Activated CD8-positive, alpha-beta memory T cell treated with anti-CD3 and anti-CD28 coated beads for 48 hours (primary cell): ENCODE measurements at places on chromosomes 4 and X.

DNA sequence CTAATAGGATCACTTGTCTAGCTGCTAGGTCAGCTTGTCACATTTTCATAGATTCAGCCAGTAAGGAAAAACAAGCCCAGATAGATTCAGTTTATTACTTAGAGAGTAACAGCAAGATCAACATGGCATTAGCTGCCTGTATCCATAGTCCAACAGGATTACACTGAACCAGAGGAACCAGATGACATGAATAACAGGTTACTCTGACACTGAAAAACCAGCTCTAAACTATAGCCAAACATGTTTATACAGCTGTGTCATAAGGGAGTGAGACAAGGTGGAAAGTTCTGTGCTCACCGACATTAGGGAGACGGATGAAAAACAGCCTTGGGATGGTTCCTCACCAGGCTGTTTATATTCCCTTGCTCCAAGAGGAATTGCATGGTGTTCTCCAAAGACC, 102.9 kb upstream of the EOLA2 start:
- DNase-seq, result no peak

- DNase-seq, result no peak
These were observed 241.2 kb upstream of the CTSO start for GRCh38 chr4:156194896-156195295.

DNA sequence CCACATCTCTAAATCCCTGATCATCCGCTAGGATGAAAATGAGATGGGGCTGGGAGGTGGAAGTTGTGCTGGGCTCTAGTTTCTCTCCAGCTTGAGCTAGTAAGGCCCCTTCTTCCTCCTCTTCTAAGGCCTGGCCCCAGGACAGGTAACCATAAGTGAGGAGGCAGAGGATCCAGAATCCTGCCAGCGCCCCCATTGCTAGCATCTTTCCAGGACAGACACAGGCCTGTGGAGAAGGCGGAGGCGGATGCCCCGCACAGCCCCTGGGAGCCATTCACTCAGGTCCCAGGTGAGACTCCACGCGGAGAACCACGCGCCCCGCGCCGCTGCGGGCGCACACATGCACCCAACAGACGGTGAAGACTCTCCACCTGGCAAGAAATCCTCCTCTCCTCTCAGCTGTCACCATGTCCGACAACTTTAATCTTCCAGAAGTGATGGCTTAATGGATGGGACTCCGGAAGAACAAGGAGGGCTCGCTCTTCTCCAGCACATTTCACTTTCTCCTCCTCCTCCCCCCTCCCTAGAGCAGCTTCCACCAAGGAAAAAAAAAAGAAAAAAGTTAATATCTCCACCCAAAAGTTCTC, 793 bp downstream of the ARSJ start:
- DNase-seq, result no peak

- no peak for DNase-seq
These were observed 20.1 kb downstream of the GPR143 start for GRCh38 chrX:9745417-9746115.

GRCh38 chr4:109465069-109465468, 31.5 kb downstream of the SEC24B start:
- no peak for DNase-seq

DNA sequence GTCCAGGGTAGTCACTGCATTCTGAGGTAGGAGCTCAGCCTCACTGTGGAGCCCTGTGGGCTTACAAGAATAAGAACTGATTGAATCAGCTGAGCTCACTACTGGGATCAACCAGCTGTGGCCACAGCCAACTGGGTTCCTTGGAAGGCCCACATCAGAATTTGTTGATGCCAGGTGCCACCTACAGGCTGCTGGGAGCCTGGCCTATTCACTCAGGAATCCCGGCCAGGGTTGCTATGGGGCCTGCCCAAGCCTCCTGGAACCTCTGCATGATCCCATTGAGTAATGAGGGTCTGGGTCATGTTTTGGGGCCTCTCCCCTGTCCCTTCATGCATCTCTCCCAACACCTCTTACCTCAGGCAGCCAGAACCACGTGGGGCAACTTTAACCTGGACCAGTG, 53.9 kb upstream of the KIAA1210 start:
- DNase-seq, result no peak

DNA sequence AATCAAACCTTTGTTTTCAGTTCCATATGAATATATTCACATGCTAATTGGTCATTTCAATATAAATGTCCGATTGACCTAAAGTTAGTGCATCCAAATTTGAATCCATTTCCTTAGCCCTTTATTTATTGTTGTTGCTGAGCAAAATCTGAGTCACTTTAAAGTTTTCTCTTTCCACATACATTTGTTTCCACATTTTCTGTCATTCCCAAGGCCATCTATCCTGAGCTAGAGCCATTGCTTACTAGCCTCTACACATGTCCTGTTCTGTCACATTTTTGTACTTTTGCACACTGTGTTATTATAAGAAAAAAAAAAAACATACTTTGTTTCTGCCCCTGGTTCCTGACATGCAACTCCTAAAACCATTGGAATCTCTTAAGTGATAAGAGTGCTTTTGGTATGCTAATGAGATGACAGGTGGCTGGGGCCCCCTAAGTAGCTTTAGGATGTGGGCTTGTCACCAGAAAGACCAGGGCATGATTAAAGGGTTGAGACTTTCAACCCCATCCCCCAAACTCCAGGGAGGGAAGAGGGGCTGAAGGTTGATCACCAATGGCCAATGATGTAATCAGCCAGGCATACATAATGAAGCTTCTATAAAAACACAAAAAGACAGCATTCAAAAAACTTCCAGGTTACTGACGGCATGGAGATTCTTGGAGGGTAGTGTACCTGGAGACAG, 353.3 kb upstream of the MAGEB16 start:
- no peak for DNase-seq

DNA sequence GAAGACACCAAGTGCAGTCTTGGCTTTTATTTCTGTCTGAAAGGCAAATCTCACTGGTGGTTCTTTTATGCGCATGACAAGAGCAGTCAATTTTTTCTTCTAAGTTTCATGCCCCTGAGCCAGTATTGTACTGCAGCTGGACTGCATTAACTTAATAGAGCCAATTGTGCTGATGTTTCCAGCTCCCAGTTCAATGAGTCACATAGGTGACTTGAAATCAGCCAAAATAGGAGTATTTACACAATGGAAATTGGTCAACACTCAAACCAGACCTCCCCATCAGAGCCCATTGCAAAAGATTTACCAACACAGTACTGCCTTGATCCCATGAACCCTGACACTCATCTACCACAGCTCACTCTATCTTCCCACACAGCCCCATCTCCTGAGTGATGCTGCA, 100.3 kb upstream of the GUCY1A1 start:
- no peak for DNase-seq

GRCh38 chr4:79626101-79626500, 218.1 kb upstream of the GK2 start:
- DNase-seq, result no peak

GRCh38 chr4:37795581-37796195, 30.8 kb upstream of the PGM2 start:
- no peak for DNase-seq

DNA sequence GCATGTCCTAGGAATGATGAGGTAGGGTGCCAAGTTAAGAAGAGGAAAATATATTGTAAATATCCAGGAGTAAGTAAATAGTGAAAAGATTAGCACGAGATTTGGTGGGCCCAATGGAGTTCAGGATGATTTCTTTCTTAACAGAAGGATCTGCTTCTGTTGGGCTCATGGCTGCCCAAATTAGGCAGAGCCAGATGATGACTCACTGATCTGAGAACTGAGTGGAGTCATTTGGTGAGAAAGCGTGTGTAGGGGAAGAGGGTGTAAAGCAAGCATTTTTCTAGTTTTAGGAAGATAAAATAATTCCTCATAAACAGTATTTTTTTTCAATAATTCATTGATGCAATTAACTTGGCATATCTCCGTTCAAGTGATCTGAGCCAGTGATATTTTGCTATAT, 1.6 kb downstream of the TBX22 start:
- no peak for DNase-seq

DNA sequence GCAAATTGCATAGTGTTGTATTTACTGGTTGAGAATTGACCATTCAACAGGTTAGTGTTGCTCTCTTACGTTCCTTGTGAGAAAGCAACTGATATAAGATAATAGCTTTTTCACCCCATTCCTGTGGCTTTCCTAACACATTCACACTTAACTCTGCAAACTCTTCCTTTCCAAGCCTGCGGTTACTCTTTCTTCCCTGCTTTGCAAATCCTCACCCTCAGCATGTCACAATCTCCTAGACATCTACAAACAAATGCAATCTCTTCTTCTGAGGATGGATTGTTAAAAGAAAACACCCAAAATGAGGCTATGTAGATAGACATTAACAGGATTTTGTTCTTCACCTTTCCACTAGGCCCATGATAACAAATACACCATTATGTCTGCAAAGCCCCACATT, 771.7 kb upstream of the PCDH7 start:
- DNase-seq, result no peak

GRCh38 chr4:99447079-99447478, 11.9 kb upstream of the ADH7 start:
- no peak for DNase-seq

GRCh38 chr4:109728385-109728784, 1.5 kb downstream of the PLA2G12A start:
- no peak for DNase-seq

GRCh38 chrX:45266456-45266855, 65.8 kb upstream of the DIPK2B start:
- no peak for DNase-seq

DNA sequence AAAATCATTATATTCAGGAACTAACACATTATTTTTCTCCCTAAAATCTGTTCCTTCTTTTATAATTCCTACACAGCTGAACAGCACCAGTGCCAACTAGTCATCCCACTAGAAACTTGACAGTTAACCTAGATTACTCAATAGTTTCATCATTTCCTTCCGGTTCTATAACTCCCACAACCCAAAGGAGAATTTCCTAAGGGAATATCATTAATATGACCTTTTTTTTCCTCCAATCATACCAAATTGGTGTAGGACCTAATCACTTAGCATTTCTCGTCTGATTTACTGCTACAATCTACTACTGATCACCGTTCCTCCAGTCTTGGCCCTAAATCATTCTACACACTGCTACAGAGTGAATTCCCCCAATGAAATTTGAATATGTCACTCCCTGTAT, 45.9 kb downstream of the WDFY3 start:
- no peak for DNase-seq

GRCh38 chr4:122131562-122132157, 20.5 kb upstream of the BLTP1 start:
- DNase-seq, result no peak

GRCh38 chrX:42824541-42824940, 46.6 kb upstream of the PPP1R2C start:
- DNase-seq, result no peak

GRCh38 chr4:120009731-120010130, 56.9 kb downstream of the MAD2L1 start:
- DNase-seq, result no peak

DNA sequence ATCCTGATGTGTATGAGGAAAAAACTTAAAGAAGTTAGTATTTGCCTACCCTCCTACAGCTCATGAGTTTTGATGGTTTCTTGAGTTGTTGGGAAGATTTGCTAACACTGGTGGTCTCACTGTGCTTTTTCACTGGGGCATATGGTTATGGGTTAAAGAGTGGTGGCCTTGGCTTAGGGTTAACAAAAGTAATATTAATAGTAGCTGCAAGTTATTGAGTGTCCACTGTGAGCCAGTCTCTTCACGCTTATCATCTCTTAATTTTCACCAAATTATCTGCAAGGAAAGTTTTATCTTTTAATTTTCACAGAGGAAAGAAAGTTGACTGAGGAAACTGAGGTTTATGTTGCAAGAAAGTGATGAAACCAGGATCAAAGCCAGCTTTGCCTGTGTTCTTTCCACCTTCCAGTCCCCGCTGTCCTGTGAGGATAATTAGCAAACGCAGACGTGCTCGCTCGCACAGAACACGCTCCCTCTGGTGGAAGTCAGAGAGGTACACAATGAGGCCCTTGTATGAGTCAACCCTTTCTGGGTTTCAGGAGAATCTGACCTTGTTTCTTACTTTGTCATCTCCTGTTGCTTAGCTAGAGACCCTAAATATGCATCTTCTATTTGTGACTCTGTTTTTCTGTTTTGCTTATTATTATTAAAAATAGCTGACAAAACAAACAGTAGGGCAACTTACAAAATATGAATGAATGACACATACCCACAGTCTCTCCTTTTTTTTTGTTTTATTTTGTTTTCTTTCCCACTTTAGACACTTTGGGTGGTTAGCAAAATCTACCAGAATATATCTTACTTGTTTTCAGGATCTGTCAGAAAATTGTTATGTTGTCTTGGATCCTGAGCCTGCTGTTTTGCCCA, 94.3 kb downstream of the DDIT4L start:
- DNase-seq, result no peak

- peak; percentile 9 for DNase-seq
These were observed at the start of gene ZFP92 for GRCh38 chrX:153411255-153411987. TSS of gene ZFP92 (plus strand) at chrX:153411472. CDS start at chrX:153418323, 6,851 bp downstream.

GRCh38 chrX:153800177-153800722, 5.8 kb downstream of the SSR4 start:
- no peak for DNase-seq

- DNase-seq, result no peak
These were observed 101.8 kb downstream of the MID1IP1 start for GRCh38 chrX:38902972-38903492.

DNA sequence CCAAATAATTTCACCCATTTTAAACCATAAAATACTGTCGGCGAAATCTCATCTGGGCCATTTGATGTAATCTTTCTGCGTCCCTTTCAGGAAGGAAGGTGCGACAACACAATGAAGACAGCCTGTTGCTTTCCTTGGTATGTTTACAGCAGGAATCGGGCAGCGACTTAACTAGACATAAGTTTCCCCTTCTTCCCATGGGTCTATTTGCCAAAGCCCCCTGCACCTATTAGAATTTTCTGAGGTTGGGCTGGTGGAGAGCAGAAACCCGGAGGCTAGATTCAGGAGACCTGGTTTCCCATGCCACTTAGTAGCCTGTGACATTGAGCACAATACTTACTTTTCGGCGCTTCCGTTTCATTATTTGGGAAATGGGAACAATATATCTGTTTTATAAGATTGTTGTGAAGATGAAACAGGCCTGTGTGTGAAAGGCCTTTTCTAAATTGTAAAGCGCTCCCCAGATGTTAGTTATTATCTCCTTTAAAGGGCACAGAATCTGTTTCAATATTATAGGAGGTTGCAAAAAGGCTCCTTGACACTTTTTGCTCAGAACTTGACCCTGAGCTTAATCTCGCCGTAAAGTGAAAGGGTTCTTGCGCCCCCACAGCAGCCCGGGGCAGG, 552 bp upstream of the AFF1 start:
- DNase-seq, result no peak

DNA sequence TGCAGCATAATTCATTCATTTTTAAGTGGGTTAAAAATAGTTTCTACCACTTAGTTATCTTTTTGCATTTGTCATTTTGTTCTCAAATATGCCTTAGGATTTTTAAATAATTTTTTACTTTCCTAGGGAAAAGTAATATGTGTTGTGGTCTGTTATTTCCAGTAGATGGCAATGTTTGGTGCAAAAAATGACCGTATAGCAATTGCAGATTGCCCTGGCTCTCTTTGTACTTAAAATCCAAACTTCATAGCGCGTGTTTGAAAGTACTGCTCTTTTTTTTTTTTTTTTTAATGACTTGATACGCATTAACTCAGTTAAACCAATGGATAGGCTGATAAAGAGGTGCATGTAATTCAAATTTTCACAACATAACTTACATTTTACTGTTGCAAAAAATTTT, 74.4 kb upstream of the RBMX start:
- DNase-seq, result no peak

- no peak for DNase-seq
These were observed 109.4 kb downstream of the GPR143 start for GRCh38 chrX:9656277-9656676.
